ENCODE measurements at places on chromosomes 3 and 15.
A peak's percentile ranks its signal among the peaks of the same experiment; 100 is the strongest.

GRCh38 chr3:52712291-52713212 lies 6.6 kb downstream of the SPCS1 start:
- DNase-seq, result no peak

GRCh38 chr3:23880703-23881339 lies 36.0 kb downstream of the NKIRAS1 start:
- no peak for DNase-seq

DNA sequence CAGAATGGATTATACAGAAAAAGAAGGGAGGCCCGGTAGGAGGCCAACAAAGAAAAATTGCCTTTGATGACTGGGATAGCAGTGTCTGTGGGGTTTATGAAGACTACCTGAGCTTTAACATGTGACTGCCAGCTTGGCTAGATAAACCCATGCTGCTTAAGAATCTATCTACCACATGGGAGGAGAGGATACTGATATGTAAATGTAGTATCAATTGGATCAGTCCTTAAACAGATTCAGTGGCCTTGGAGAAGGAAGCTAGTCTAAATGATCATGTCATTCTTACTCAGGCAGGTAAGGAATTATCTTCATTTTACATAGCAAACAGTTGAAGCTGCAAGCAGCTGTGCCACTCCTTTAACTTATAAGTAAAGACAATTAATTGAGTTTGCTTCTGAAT lies 50.0 kb upstream of the SYNPR start:
- no peak for DNase-seq

GRCh38 chr3:176005564-176005963 lies 1146.4 kb downstream of the NAALADL2 start:
- no peak for DNase-seq

DNA sequence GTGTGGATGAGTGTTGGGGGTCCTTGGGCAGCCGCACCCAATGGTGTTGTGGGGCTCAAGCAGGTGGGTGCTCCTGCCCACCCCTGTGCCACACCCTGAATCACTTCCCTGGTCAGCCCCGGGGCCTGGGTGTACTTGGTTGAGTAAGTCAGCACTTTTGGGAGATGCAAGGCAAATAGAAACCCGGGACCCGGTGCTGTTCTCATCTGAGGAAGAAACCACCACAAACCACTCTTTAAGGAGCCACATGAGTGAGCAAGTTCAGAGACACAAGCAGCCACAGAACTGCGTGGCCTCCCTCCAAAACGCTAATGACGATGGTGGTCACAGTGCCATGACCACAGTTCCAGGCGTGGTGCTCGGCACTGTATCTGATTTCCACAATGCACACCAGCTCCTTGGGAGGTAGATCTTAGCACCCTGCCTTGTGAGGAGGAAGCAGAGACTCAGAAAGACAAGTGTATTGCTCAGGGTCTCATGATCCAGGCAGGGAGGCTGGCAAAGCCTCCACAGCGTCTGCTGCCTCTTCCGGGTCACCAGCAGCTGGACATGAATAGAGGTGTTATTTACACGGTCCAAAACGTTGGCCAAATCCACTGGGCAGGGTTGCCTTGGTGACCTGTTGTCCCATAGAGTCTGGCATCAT lies 118.2 kb upstream of the ALDH1A3 start:
- DNase-seq, result no peak

GRCh38 chr15:96888764-96889163 lies 558.3 kb downstream of the NR2F2 start:
- no peak for DNase-seq

DNA sequence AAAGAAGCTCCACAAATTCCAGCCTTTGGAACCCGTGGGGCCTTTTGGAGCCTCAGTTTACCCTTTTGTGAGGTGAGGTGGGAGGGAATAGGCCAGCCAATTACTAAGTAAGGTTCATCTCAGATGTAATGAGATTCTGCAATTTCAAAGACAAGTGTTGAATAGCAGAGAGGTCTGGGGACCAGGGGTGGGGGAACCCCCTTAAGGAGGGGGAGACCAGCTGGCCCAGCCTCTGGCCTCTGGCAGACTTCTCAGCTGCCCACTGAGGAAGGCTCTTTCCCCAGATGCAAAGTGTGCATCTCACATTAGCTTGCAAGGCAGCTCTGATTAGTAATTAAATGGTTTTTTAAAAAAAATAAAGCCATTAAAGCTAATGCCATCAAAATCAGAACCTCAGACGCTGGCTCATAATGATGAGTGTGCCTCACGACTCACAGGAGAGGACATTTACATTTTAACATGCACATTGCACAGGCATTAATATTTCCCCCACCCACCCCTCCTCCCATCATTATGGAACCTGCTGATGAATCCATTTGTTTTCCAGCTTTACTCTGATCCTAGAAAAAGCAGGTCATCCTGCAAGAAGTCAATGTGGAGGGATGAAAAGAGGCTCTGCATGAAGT lies 176.7 kb upstream of the TLE3 start:
- no peak for DNase-seq

DNA sequence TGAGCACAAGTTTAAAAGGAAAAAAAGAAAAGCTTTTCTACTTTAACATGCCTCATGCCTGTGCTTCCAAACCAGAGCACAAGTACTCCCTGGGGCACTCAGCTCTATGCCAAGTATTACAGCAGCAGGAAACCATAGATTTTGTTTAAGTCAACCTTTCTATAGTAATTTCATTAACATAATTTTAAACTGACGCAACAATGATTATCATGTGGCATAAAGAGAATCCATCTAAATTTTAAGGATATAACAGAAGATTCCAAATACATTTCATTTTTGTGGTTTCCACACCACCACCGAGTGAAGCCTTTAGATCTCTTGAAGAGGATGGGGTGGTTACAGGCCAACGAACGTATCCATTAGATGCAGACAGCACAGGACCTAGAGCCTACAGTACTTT lies 112.1 kb downstream of the TNIK start:
- DNase-seq, result peak; percentile 92

- no peak for DNase-seq
Observed at GRCh38 chr15:41992151-41992802, 19.9 kb upstream of the EHD4 start.

- peak; percentile 96 for DNase-seq
Observed at GRCh38 chr3:101902041-101902440, 52.7 kb downstream of the NFKBIZ start.

GRCh38 chr3:123376451-123377242 lies 72.2 kb downstream of the ADCY5 start:
- DNase-seq, result no peak

DNA sequence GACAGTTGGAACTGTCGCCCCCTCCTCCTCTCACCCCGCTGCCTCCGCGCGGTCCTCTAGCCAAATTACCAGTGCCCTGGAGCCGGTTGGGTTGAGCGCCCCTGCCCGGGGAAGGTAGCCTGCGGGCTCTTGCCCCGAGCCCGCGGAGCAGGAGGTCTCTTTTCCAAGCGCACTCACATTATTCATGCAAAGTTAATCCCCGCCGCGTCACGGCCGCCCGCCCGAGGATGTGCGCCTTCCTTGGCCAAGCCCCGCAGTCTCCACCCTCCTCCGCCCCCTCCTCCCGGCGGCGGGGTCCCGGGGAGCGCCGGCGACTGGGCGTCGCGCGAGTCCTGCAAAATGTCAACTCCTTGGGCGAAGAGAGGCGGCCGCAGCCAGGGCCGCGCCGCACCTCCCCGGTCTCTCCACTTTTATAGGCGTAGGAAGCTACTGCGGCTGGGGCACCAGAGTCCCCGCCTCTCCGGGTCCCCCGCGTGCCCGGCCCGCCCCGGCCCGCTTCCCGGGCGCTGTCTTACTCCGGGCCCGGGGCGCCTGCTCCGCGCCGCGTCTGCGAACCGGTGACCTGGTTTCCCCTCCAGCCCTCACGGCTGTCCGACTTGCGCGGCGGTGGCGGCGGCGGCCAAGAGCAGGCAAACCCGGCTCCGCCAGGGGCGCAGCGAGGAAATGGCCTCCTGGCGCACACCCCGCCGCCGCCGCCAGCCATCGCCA lies at the start of gene THRB:
Gene THRB (minus strand): TSS at position 233 of the 708 bp plus-strand sequence.
- DNase-seq, result peak; percentile 62

- no peak for DNase-seq
Observed at GRCh38 chr3:35658686-35659085, 19.4 kb downstream of the ARPP21 start.

DNA sequence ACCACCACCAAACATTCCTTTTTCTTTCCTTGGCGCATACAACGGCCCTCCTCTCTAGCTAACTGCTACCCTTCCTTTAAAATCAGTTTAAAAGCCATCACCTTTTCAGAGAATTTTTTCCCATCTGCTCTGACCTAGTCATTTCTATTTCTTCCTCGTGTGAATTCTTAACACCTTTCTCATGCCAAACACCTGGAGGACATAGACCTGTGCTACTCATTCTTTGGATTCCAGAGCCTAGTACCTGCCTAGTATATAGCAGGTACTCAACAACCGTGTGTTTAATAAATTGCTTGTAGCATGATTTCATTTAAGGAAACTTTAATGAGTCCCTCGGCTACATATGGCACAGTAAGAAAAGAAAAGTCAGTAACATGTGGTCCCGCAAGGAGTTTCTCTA lies 2.0 kb upstream of the TPM1 start:
- no peak for DNase-seq
